ENCODE measurements at places on chromosomes 2 and 18. TPM values are rescaled to one million over a fixed set of nuclear protein-coding genes. Genes with fewer than 3 reads are reported as not detected.

Gene MEP1B
- 0.10 TPM for total RNA-seq

Gene TCF7L1
- 11.1 TPM for total RNA-seq

Gene REV1
- 83.9 TPM for total RNA-seq

Gene REG3G
- total RNA-seq = not detected

Gene ALPI
- not detected for total RNA-seq

Gene SLC23A3
- total RNA-seq = 0.92 TPM

Gene LIPG
- 2.9 TPM for total RNA-seq

Gene ABI2
- total RNA-seq = 46.6 TPM

Gene STK16
- total RNA-seq = 10.5 TPM

Gene ZAP70
- 3.7 TPM for total RNA-seq

Gene CEP192
- 45.2 TPM for total RNA-seq

Gene RUFY4
- not detected for total RNA-seq

Gene SERPINB7
- total RNA-seq = 0.72 TPM

Gene PAIP2B
- total RNA-seq = 16.2 TPM

Gene PKDCC
- total RNA-seq = 121 TPM

Gene GPR45
- not detected for total RNA-seq

Gene FAM228A
- 1.3 TPM for total RNA-seq

Gene FSIP2
- total RNA-seq = 3.1 TPM

Gene ZNF385B
- 0.51 TPM for total RNA-seq

Gene C2orf66
- total RNA-seq = not detected

Gene PARD3B
- total RNA-seq = 21.5 TPM

Gene DOK6
- 3.9 TPM for total RNA-seq

Gene RSAD2
- 2.6 TPM for total RNA-seq

Data from tongue (tissue), 3 donors.